ENCODE measurements at places on chromosomes 7 and 10.
A peak's percentile ranks its signal among the peaks of the same experiment; 100 is the strongest.

DNA sequence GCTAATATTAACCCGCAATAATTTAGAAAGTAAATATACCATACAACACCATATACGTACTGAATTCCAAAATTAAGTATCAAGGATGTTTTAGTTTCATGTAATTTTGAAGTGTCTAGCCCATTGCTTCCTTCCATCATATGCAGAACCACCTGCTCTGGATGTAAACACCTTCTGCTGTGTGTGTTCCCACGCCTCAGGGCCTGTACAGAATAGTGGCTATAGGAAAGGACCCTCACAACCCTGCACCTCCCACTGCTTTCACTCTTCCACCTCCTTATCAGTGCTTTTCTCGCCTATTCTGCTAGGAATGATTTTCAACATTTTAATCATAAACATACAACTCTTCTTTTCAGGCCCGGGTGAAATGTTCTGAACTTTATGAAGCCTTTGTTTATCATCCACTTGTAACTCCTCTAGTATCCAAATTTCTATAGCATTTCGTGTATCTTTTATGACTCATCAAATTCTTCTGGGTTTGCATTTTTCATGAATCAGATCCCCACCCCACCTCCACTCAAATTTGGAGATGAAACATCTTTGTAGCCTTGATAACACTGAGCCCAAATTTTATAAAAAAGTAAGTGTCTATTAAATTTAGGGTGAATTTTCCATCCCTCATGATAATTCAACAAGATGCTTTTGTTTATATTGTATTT, 1106.8 kb upstream of the C7orf33 start:
- DNase-seq, result peak; percentile 24

DNA sequence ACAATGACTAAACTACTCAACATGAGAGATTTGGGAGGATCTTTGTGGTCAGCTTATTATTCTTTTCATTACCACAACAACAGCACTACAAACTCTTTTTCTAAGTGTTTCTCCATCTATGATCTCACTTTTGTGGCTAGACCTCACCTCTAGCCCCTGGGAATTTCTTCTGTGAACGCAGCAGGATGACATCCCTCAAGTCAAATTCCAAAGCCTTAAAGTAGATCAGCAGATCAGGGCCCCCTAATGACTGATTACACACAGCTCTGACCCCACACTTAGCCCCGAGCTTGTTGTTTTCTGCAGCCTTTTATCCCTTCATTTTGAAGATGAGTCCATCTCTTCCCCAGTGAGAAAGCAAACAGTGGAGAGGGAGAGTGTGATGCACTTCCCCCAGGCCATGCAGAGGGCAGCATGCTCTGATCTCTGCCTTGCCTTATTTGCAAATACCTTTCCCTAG, 27.3 kb downstream of the TFAM start:
- no peak for DNase-seq

DNA sequence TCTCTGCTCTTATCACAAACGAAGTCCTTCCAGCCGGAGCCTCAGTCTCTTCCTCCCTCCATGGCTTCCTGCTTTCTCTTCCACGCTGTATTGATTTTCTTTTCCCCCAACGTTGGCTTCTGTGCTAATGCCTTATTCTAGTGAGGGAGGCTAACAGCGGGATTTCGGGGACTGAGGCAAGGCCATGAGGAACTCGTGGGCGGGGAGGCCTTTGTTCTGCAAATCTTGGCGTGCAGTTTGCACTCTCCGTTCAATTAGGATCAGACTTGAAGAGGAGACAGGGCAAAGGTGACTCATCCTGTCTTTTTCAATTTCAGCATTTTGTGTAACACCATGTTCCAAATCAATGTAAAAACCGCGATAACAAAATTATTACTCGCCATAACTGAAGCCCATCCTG, 25.3 kb downstream of the EN2 start:
- no peak for DNase-seq

DNA sequence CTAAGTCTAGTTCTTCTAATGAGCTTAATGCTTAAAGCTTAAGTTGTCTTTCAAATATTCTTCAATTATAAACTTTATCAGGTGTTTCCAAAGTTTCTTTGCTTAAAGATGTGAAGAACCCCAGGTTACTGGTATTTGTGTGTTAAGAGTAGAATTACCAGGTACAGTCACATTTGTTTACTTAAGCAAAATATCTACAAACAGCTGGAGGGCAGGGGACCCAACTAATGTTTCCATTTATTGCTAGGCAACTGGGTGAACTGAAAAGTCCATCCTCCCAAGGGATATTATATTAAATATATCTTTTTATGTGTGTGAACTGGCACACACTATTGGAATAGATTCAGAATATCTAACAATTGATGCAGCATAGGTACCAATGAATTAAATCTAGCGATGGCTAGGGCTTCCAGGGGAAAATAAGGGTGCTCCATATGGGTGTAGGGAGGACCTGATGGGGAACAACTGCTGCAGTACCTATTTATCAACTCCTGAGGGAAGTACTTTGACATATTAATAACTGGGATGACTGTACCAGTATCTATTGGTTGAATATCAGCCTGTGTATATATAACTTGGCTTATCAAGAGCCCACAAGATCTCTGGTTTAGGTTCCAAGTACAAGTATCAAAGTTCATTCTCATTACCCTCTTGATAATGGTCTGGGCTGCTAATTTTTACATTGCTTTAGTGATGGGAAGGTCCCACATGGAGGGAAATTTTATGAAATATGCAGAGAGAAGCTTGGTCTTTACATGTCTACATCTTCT, 10.3 kb upstream of the AGR3 start:
- DNase-seq, result no peak

- peak; percentile 91 for DNase-seq
Observed at GRCh38 chr7:131688738-131689661, 132.6 kb upstream of the PODXL start.

DNA sequence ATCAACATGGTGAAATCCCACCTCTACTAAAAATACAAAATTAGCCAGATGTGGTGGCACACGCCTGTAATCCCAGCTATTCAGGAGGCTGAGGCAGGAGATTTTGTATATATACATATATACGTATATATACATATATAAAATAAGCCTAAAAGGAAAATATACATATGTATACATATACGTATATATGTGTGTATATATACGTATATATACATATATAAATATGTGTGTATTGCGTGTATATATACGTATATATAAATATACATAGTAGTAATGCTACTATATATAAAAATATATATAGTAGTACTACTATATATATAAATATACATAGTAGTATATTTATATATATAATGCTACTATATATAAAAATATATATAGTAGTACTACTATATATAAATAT, 26.5 kb upstream of the PBLD start:
- DNase-seq, result no peak

DNA sequence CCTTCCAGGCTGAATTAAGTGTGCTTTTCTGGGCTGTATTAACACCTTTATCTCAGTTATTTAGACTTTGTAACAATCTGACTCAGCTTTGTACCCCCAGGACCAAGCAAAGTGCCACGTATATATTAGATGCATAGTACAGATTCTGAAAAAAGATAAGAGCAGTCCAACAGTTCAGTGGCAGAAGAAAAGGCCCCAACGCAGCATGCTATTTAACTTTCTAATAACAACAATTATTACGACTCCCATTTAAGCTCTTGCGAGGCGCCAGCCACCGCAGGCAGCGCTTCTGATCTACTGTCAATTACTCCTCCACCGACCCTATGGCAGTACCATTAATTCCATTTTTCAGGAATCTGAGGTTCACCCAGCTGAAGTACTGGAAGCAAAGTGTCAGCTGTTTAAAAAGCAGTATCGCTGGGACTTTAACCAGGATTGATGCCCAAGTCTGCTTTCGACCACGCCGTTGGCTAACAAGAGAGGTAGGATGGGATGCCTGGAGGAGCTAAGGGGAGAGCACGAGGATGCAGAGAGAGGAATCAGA, 638 bp downstream of the LIPA start:
- no peak for DNase-seq

DNA sequence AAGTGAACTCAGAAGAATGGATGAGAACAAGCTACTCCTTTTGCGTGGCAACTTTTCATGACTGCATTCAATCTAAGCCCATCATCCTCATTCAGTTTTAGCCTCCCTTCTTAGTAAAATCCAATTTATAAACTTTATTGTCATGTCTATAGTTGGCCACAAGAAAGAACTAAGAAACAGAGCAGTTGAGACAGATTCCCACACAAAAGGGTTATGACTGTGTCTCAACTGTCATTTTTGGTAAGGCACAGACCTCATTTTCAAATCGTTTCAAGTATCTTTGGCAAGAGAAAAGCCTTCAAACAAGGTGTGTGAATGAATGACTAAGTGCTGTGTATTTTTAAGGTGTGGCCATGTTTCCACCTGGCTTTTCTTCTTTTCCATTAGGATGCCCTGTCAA, 84.2 kb upstream of the CREB5 start:
- DNase-seq, result no peak

- no peak for DNase-seq
Observed at GRCh38 chr7:15167912-15168311, 265.4 kb upstream of the DGKB start.

GRCh38 chr10:11813855-11814567, 9.1 kb upstream of the PROSER2 start:
- no peak for DNase-seq

DNA sequence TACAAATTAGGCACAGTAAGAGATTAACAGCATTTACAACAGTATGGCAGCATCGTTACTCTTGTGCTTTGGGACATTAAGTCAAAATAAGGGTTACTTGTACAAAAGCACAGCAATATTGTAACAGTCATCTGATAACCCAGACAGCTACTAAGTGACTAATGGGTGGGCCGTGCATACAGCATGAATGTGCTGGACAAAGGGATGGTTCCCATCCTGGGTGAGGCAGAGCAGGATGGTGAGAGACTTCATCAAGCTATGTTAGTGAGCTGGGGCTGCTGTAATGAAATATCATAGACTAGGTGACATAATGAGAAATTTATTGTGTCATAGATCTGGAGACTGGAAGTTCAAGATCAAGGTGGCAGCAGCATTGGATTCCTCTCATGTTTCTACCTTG, 25.4 kb downstream of the EDRF1 start:
- DNase-seq, result no peak

- DNase-seq, result no peak
Observed at GRCh38 chr7:76220185-76221057, 18.7 kb downstream of the SRRM3 start.

- DNase-seq, result no peak
Observed at GRCh38 chr7:26306790-26307189, 15.1 kb downstream of the SNX10 start.
